ENCODE measurements at places on chromosomes 2 and 18. TPM values are rescaled to one million over a fixed set of nuclear protein-coding genes. Genes with fewer than 3 reads are reported as not detected.
A peak's percentile ranks its signal among the peaks of the same experiment; 100 is the strongest.

- peak; percentile 26 for DNase-seq
- H3K27me3 ChIP-seq, result no peaks in the 10 kb centered on the region
- H3K36me3 ChIP-seq, result peaks cover 9% of the 10 kb centered on the region
- H3K4me3 ChIP-seq, result no peak overlapping the region
- H3K4me1 ChIP-seq, result peaks cover 14% of the 10 kb centered on the region
- no peak overlapping the region for H3K27ac ChIP-seq
These were observed 10.9 kb downstream of the CLASP1 start for GRCh38 chr2:121638333-121638732.

STK39 gene
- 1.2 TPM for polyA plus RNA-seq

DNA sequence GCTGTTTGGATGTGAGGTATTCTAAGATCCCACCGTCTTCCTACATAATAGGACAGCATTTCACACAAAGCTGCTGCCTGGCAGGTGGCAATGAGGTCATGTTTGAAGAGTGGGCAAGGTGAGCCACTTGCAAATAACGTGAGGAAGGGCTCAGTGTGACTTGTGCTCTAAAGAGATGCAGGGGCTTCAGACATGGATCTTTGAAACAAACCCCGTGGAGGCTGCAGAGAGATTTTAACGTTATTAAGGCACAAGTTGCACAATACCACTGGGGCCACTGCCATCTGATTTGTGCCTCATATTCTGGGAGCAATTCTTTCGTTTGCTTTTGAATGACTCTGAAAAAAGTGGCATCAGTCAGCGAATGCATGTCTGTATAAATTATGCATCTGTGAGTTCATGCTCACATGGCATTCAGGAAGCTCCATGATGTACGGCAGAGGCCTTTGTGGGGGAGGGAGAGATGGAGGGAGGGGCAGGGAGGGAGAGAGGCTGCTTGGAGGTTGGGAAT, 362.0 kb downstream of the SOX11 start:
- no peaks in the 10 kb centered on the region for H3K27me3 ChIP-seq
- DNase-seq, result no peak
- no peak overlapping the region for H3K4me3 ChIP-seq
- H3K27ac ChIP-seq, result no peak overlapping the region

GRCh38 chr18:9095297-9096006, 7.0 kb upstream of the NDUFV2 start:
- peaks cover 35% of the 10 kb centered on the region for H3K4me1 ChIP-seq
- H3K27ac ChIP-seq, result peak overlapping the region; percentile 62
- H3K36me3 ChIP-seq, result no peaks in the 10 kb centered on the region

DNA sequence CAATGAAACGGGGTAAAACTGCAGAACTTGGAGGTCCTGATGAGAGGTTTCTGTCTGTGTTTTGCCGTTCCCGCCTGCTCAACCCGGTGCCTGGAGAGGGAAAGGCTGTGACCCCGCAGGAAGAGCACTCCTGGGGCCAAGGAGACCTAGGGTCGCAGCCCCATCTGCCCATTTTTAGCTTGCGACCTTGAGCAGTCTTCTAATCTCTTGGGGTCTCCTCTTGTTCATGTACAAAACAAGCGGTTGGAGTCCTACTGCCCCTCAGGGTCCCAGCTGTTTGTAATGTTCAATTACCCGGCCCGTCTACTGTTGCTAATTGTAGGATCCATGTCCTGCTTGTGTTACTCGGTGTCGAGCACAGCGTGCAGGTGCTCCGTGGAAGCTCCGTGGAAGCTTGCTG, 104.5 kb downstream of the PTGR3 start:
- no peak overlapping the region for H3K4me3 ChIP-seq
- no peaks in the 10 kb centered on the region for H3K36me3 ChIP-seq
- no peaks in the 10 kb centered on the region for H3K4me1 ChIP-seq
- H3K27me3 ChIP-seq, result no peaks in the 10 kb centered on the region
- DNase-seq, result no peak

MYO1B gene
- not detected for polyA plus RNA-seq

GRCh38 chr18:56139372-56139771, 499.0 kb downstream of the TXNL1 start:
- no peak overlapping the region for H3K27ac ChIP-seq
- no peaks in the 10 kb centered on the region for H3K27me3 ChIP-seq
- no peaks in the 10 kb centered on the region for H3K4me1 ChIP-seq
- DNase-seq, result no peak

Measured in CD14-positive monocyte (primary cell).